ENCODE measurements at places on chromosomes 2 and 18.

DNA sequence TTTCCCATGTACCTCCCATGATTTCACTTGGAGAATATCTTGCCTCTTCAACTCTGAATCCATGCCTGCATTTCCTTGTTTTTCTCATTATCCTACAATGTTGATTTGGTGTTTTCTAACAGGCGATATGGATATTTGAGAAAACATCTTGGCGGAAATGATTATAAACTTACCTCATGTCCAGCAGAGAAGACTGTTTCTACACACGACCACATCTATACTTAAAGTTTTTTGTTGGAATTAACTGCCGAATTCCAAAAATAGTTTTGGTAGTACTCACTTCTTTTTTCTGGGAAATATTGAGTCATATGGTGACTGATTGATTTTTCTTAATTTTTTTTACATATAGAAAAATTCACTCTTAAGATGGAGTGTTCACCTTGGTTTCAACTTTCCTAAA, 41.4 kb upstream of the TMEFF2 start:
- no peak for DNase-seq

GRCh38 chr2:191025135-191025534, 11.2 kb upstream of the STAT1 start:
- DNase-seq = no peak

DNA sequence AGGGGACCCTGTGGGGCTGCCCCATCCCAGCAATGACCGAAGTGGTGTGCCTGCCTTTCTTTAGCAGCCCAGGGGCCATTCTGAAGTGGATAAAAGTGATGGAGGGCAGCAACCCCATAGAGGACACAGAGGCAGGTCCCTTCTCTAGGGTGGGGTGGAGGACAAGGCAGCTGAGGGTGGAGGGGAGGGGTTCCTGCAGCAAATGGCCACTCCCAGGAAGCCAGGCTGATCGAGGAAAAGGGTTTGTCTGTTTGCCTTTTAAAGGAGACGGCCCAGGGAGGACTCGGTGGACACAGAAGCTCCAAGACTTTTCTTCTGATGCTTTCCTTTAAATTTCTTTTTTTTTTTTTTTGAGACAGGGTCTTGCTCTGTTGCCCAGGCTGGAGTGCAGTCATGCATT, 272.8 kb downstream of the TWIST2 start:
- no peak for DNase-seq

- DNase-seq = no peak
These were observed 16.1 kb downstream of the CALCRL start for GRCh38 chr2:187431911-187432310.

- no peak for DNase-seq
These were observed at the start of gene WIPF1 for GRCh38 chr2:174597345-174598047. Gene WIPF1 (minus strand): TSS chr2:174597804. CDS start chr2:174585573, 12,231 bp downstream.

Data from T-helper 17 cell (primary cell).